Activated CD8-positive, alpha-beta memory T cell treated with anti-CD3 and anti-CD28 coated beads for 4 hours (primary cell): ENCODE measurements at places on chromosomes 6 and 20.
A peak's percentile ranks its signal among the peaks of the same experiment; 100 is the strongest.

- DNase-seq = no peak
Observed at GRCh38 chr20:20002101-20002998, 14.8 kb upstream of the NAA20 start.

GRCh38 chr6:168181876-168182275, 102.9 kb upstream of the FRMD1 start:
- no peak for DNase-seq

GRCh38 chr6:87724983-87725811, 23.2 kb upstream of the AKIRIN2 start:
- DNase-seq = no peak

- DNase-seq = no peak
Observed at GRCh38 chr6:162154001-162154400, 573.6 kb downstream of the PRKN start.

- DNase-seq = no peak
Observed at GRCh38 chr6:154430481-154430919, 73.9 kb upstream of the IPCEF1 start.

DNA sequence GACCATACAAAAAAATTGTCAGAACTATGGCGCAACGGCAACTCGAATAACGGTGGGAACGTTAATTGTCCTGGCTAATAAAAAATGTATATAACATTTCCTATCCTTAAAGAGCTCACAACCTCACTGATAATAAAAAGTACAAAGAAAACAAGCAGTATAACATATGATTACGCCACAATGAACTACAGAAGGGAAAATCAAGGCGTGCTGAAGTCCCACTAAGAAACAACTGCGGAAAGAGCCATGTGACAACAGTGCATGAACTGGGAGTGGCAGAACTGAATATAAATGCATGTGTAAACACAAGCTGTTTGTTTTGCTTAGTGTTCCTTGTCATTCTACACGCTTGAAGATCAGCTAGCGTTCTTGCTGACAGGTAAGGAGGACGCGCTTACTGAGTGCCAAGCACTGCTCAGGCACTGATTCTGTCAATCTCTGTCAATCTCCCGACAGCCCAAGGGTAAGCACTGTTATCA, 466 bp upstream of the PSMB1 start:
- DNase-seq = no peak

- no peak for DNase-seq
Observed at GRCh38 chr6:107061125-107062020, 33.4 kb downstream of the MTRES1 start.

DNA sequence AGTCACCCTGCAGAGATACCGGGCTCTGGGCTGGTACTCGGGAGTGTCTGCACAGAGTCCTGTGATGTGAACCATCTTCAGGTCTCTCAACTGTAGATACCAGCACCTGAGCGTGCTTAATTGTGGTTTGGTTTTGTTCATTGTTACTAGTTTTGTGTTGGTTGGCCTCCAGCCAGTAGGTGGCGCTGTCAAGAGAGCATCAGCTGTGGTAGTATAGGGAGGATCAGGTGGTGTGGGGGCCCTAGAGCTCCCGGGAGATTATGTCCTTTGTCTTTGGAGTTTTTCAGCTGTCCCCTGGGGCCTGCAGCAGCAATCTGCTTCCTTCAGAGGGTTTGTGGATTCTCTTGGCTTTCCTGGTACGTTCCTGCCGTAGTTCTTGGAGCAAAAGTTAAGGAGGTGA, 67.9 kb downstream of the CDYL start:
- DNase-seq = no peak

DNA sequence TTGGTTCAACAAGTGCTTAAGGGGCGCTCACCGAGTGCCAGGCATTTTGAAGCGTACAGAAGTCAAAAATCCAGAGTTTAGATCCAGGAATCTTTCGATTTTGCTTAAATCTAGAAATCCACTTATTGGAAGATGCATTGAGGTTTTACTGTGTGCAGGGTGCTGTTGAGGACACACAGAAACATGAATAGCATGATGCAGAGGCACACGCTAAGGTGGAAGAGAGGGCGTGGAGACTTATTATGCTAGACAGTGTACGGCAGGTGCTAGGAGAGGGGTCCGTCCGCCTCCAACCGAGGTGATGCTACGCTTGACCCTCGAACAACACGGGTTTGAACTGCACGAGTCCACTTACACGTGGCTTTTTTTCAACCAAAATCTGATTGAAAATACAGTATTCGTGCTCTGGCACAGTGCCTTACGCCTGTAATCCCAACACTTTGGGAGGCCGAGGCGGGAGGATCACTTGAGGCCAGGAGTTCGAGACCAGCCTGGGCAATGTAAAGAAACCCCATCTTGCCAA, 1.0 kb upstream of the KIF13A start:
- DNase-seq = no peak

DNA sequence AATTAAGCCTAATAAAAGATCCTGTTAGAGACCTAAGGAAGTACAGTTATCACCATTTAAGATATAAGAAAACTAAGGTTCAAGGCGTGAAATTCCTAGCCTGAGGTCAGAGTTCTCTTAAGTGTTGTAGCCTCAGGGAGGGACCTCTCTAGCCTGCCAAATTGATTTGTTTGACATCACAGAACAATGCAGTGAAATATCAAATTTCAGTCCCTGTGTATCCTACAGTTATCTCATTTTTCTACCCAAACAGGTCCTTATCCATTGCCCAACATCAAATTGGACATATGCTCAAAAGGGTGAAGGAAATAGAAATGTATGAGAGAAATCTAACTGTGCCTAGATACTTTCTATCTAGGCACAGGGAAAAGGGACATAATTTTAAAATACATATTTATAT, 63.0 kb downstream of the NCOA7 start:
- no peak for DNase-seq

GRCh38 chr6:163844357-163844756, 429.8 kb downstream of the QKI start:
- DNase-seq = no peak

GRCh38 chr6:110054664-110055386, 76.7 kb downstream of the GPR6 start:
- no peak for DNase-seq

- no peak for DNase-seq
Observed at GRCh38 chr6:140987364-140988155, 1145.2 kb upstream of the GJE1 start.

DNA sequence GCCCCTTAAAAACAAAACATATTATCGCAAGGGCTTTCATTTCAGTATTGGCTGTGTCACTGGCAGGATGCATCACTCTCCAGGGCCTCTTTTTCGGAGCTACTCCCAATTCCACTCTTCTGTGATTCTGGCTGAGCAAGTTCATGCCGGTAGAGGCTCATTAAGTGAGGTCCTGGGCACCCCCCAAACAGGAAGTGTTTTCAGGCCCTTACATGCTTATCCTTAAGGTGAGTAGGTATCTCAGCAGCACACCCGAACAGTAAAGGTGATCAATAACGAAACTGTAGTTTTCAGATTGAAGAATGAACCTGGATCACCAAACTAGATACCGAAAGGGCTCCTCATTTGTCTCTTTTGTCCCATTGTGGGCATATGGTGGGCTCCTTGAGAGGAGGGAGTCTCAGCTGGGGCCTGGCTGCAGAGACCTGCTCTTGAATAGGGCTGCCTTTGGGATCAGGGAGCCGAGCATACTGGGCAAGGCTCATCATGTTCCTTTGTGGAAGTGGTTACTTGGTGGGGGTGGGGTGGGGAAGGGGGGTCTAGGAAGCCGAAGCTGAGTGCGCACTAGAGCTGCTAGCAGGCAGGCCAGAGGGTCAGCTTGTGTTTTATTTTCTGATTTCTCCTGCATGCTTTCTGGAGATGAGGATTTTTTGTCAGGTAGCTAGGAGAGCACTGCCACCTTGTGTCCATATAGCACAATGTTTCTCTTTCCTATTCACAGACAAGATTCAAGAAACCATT, 65.2 kb downstream of the CDS2 start:
- no peak for DNase-seq

DNA sequence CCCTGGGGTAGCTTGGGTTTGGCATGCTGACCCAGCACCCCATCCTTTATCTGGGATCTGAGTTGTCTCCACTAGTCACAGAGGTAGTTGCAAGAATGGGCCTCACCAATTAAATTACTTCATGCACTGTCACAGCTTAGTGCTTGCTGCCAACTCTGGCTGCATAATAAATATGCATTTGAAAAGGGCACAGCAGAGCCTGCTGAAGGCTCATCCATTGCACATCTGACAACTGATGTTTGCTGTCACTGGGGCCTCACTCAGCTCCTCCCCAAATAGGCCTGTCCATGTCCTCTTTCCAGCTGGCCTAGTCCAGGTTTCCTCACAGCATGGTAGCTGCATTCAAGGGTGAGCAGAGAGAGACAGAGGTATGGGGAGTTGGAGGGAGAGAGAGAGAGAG, 13.3 kb upstream of the NXT1 start:
- DNase-seq = no peak

- no peak for DNase-seq
Observed at GRCh38 chr6:11535801-11536230, 1.7 kb upstream of the TMEM170B start.

GRCh38 chr20:63706852-63707557, 771 bp downstream of the ARFRP1 start:
- DNase-seq = peak; percentile 42

- DNase-seq = no peak
Observed at GRCh38 chr6:117169781-117170281, 95.5 kb upstream of the VGLL2 start.

DNA sequence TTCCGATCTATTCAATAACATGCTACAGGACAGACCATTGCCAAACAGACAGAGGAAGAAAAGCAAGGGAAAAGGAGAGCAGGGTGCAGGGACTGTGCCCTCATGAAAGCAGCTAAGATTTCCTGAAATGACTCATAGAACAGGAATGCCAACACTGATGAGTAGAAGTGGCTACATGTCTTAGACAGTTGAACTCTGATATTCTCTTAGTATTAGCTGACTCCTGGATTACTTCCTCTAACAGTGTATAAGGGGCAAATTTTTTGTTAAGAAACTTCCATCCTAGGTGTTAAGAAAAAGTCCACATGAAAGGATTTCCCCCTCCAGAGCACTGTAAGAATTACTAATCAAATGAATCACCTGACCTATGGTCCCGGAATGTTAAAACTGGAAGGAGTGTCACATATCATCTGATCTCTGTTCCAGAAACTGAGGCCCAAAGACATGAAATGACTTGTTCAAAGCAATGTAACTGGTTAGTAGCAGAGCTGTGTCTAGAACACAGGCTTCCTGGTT, 224.9 kb downstream of the IBTK start:
- DNase-seq = no peak

GRCh38 chr20:57482796-57483195, 42.1 kb downstream of the CTCFL start:
- no peak for DNase-seq

DNA sequence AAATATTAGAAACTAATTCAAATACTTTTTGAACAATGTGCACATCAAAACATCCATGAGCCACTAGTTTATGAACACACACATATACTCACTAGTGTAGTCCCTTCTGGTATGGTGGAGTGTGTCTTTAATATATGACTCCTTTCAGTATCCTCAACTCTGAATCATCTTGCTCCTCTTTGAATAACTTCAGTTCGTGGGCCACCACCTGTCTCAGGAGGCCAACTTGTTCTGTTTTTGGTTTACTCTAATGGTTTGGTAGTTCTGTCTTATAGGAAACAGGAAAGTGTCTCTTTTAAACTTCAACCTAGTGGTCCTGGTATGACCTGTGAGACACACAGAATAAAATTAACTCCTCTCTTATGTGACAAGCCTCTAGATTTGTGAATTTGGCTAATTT, 55.6 kb downstream of the ZNF292 start:
- no peak for DNase-seq

DNA sequence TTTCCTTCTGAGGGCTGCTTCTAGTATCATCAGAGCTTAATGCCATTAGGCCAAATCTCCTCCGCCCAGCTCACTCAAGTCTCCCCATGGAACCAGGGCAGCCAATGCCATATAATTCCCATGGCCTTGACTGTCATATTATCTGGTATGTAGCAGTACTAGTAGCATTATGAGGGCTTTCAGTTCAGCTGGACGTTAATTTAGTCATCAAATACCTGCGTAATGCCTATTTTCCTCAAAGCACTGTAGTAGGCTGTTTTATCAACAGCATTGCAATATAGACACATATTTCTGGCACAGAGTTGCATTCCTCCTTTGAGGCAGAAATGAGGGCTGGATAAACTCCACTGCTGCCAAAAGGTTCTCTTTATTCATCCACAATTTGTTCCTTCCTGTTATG, 1.7 kb downstream of the KCTD20 start:
- DNase-seq = no peak

GRCh38 chr20:17806739-17807441, 107.1 kb downstream of the BANF2 start:
- DNase-seq = no peak

- DNase-seq = no peak
Observed at GRCh38 chr20:39885975-39886649, 802.9 kb downstream of the MAFB start.

DNA sequence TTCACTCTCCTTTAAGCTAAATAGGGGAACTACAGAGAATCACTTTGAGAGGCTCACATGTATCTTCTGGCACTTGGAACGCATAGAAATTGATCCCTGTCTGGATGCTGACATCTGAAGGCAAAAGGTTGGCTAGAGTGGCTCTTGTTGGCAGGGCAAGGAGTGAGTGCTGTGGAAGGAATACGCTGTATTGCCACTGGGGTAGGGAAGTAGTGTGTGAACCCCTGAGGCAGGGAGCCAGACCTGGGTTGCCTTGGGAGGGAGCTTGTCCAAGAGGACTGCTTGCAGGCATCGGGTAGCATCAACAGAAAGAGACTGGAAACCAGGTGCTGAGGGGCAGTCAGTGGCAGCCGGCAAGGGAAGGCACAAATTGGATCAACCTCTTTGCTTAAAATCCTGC, 8.9 kb upstream of the MMS22L start:
- no peak for DNase-seq

- DNase-seq = no peak
Observed at GRCh38 chr6:136317971-136318370, 28.3 kb upstream of the BCLAF1 start.

GRCh38 chr20:41009946-41010345, 18.7 kb upstream of the TOP1 start:
- DNase-seq = no peak

- no peak for DNase-seq
Observed at GRCh38 chr20:40991181-40991889, 37.3 kb upstream of the TOP1 start.

- no peak for DNase-seq
Observed at GRCh38 chr20:36317675-36318074, 11.5 kb downstream of the DLGAP4 start.

DNA sequence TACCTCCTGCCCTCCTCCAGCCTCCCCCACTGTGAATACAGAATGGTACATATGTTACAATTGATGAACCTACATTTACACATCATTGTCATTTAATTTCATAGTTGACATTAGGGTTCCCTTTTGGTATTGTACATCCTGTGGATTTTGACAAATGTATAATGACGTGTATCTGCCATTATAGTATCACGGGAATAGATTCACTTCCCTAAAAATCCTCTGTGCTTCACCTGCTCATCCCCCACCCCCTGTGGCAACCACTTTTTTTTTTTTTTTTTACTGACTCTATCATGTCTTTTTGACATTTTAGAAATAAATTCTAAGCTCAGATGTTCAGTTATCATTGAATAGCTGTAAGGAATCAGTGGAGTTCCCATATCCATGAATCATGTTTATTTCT, 30.4 kb downstream of the HECA start:
- DNase-seq = no peak

- DNase-seq = peak; percentile 54
Observed at GRCh38 chr20:2742934-2743559, 50.5 kb downstream of the EBF4 start.

- DNase-seq = no peak
Observed at GRCh38 chr6:46377209-46377608, 114.0 kb downstream of the RCAN2 start.

- DNase-seq = no peak
Observed at GRCh38 chr20:33674294-33675135, at the start of gene NECAB3. Gene NECAB3 (minus strand): TSS chr20:33674428. CDS start chr20:33674352, 76 bp downstream.
